ENCODE measurements at places on chromosomes 2 and 18.

GRCh38 chr18:23824240-23824639, 135.0 kb downstream of the LAMA3 start:
- peak; percentile 33 for DNase-seq

- peak; percentile 83 for DNase-seq
Observed at GRCh38 chr2:30208453-30208852, 22.9 kb upstream of the LBH start.

DNA sequence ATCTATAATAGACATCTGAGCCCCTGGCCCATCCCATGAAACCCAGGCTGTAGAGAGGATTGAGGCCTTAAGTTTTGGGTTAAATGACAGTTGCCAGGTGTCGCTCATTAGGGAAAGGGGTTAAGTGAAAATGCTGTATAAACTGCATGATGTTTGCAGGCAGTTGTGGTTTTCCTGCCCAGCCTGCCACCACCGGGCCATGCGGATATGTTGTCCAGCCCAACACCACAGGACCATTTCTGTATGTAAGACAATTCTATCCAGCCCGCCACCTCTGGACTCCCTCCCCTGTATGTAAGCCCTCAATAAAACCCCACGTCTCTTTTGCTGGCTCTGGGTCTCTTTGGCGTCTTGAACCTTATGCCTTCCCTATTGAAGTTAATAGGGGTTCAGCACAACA, 110.7 kb downstream of the XRCC5 start:
- no peak for DNase-seq

- no peak for DNase-seq
Observed at GRCh38 chr18:79866889-79867574, 69.3 kb downstream of the KCNG2 start.

DNA sequence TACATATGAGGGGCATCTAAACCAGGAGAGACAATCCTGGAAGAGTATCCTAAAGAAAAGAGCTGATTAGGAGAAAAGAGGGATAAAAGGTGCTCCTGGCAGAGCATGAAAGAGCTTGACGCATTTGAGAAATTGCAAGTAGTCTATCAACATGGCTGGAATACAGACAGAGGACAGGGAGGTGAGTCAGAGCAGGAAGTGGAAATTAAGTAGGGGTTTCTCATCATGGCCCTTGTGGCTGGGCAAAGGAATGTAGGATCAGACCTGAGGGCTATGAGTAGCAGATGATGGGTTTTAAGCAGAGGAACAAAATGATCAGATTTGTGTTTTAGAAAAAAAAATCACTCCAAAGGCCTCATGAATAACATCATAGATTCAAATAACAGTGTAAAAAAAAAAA, 49.2 kb upstream of the UGP2 start:
- DNase-seq = peak; percentile 93

DNA sequence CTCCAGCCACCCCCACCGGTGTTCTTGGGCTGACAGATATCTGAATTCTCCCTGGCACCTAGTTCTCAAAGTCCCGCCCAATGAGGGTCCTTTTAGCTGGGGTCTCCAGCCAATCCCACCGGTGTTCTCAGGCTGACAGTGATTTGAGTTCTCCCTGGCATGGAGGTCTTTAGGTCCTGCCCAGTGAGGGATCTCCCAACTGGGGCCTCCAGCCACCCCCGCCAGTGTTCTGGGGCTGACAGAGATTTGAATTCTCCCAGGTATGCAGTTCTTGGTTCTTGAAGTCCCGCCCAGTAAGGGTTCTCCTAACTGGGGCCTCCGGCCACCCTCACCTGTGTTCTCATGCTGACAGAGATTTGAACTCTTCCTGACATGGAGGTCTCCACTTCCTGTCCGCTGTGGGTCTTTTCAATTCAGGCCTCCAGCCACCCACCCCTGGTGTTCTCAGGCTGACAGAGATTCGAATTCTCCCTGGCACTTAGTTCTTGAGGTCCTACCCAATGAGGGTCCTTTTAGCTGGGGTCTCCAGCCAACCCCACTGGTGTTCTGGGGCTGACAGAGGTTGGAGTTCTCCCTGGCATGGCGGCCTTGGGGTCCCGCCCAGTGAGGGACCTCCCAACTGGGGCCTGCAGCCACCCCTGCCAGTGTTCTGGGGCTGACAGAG, 154.6 kb downstream of the ANKRD36 start:
- no peak for DNase-seq

DNA sequence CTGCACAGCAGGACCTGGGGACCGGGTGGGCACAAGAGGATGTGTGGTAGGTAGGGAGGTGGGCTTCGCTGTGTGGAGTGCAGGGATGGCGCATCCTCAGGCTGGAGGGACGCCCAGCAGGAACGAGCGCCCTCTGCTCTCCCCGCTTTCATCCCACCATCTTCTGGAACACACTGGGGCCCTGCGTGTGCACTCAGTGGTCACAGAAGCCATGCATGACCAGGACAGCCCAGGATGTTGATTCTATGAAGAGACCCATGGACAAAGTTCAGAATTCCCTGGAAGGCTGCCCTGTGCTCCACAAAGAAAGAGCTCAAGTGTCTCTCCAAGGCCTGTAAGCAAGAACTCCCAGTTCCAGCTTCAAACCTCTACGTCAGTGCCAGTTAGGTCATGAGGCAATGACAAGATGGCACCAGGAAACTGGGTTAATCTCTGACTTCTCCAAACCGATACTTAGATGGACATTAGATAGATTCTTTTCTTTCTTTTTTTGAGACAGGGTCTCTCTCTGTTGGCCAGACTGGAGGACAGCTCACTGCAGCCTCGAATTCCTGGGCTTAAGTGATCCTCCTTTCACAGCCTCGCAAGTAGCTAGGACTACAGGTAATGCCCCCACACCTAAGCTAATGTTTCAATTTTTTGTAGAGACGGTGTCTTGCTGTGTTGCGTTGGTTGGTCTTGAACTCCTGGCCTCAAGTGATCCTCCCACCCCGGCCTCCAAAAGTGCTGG, 3.4 kb downstream of the SLC66A2 start:
- DNase-seq = no peak

GRCh38 chr18:48490641-48491293, 48.1 kb upstream of the CTIF start:
- peak; percentile 71 for DNase-seq

DNA sequence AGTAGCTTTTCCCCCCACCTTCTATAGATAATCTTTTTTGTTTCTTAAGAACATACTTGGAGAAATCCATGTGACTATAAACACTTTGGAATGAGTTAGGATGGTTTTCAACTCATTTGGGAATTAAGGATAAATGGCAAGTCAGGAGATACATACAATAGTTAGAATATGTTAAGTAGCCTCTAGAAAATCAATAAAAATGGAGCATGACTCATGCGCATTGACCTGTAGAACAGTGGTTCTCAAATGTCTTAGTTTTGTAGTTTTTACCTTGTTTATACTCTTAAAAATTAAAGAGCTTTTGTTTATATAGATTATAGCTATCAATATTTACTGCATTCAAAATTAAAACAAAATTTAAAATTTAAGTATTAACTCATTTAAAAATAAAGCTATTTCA, 24.7 kb downstream of the NUP35 start:
- peak; percentile 3 for DNase-seq

GRCh38 chr18:5052491-5052890, 144.6 kb downstream of the AKAIN1 start:
- no peak for DNase-seq

- peak; percentile 44 for DNase-seq
Observed at GRCh38 chr2:118530976-118531375, 316.5 kb downstream of the EN1 start.

GRCh38 chr2:17757321-17757720, 3.4 kb downstream of the GEN1 start:
- peak; percentile 66 for DNase-seq

GRCh38 chr18:13577781-13578180, 148.6 kb downstream of the FAM210A start:
- DNase-seq = no peak

DNA sequence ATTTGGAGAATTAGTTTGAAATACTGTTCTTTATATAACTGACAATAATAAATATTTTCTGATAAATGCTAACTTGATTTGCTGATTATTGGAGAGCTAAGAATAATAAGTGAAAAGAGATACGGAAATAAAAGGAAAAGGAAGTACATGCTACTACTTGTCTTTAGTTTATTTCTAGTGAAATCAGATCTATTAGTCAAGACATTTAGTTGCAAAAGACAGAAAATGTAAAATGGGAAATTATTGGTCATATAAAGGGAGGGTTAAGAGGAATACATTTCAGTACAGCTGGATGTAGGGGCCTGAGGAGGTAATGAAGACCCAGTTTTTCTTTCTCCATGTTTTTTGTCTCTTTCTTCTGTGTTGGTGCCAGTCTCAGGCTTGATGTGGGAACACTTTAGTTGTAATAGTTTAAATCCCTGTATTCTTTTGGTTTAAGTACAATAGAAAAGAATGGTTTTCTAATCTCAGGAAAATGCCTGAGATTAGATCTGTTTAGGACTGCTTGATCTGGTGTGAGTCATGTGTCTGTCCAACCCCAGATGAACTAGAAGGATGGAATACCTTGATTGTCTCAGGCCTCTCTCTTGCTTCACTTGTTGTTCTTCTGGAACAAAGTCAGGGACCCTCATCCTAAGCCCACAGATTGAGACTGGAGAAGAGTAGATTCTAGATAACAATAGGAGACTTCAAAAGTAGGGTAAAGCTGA, 58.0 kb downstream of the PLCL1 start:
- no peak for DNase-seq

- DNase-seq = no peak
Observed at GRCh38 chr18:29512203-29512602, 1335.3 kb upstream of the CDH2 start.

- no peak for DNase-seq
Observed at GRCh38 chr2:240725671-240726070, 34.0 kb downstream of the AQP12A start.

GRCh38 chr2:231360401-231360800, 35.1 kb upstream of the B3GNT7 start:
- DNase-seq = no peak

DNA sequence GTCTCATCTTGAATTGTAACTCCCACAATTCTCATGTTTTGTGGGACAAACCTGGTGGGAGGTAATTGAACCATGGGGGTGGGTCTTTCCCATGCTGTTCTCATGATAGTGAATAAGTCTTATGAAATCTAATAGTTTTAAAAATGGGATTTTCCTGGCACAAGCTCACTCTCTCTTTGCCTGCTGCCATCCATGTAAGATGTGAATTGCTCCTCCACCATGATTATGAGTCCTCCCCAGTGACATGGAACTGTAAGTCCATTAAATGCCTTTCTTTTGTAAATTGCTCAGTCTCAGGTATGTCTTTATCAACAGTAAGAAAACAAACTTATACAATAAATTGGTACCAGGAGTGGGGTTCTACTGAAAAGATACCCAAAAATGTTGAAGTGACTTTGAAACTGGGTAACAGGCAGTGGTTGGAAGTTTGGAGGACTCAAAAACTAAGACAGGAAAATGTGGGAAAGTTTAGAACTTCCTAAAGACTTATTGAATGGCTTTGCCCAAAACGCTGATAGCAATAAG, 601.4 kb downstream of the ZEB2 start:
- no peak for DNase-seq

- DNase-seq = no peak
Observed at GRCh38 chr2:227606476-227606875, 7.8 kb downstream of the SCYGR2 start.

DNA sequence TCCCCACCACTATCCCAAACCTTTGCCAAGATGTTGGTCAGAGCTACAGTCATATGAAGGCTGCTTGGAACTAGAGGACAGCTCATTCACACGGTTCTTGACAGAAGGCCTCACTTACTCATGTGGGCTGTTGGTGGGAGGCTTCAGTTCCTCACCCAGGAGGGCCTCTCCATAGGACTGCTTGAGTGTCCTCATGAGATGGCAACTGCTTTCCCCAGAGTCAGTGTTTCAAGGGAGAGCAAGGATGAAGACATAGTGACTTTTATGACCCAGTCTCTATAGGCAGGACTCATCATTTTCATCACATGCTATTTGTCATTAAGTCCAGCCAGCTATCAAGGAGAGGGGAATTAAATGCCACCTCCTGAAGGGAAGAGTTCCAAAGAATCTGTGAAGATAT, 33.4 kb upstream of the OLA1 start:
- no peak for DNase-seq

DNA sequence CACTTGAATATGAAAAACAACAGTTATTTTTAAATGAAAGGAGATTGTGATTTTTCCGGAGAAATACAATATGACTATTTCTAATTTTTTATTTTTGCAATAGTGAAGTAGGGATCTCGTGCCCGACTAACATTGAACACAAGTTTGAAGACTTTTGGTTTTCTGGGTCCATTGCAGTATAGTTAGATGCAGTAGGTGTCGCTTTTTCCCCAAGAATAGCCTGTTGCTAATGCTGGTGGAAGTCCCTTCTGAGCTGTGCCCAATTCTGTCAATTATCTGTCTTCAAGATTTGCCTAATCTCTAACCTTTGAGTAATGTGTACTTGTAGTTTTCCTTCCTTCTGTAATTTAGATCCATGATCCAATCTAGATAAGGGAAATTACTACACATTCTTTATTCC, 36.5 kb downstream of the SEMA4F start:
- peak; percentile 74 for DNase-seq

DNA sequence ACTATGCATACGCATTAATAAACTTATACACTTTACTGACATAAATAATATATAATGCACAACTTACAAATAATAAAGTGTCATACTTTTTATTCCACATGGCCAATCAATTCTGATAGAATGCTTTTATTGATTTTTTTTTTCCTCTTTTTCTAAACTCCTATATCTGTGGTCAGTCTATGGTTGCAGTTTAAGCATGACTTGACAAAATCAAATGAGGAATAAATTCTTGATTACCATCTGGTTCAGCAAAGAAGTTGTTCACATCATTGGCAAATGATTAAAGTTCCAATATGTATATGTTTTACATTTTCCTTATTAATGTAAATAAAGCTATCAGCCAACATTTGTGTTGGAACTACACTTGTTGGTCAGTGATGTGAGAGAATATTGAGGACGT, 83.5 kb downstream of the EML6 start:
- no peak for DNase-seq

- DNase-seq = no peak
Observed at GRCh38 chr2:21277068-21278056, 153.6 kb downstream of the TDRD15 start.

DNA sequence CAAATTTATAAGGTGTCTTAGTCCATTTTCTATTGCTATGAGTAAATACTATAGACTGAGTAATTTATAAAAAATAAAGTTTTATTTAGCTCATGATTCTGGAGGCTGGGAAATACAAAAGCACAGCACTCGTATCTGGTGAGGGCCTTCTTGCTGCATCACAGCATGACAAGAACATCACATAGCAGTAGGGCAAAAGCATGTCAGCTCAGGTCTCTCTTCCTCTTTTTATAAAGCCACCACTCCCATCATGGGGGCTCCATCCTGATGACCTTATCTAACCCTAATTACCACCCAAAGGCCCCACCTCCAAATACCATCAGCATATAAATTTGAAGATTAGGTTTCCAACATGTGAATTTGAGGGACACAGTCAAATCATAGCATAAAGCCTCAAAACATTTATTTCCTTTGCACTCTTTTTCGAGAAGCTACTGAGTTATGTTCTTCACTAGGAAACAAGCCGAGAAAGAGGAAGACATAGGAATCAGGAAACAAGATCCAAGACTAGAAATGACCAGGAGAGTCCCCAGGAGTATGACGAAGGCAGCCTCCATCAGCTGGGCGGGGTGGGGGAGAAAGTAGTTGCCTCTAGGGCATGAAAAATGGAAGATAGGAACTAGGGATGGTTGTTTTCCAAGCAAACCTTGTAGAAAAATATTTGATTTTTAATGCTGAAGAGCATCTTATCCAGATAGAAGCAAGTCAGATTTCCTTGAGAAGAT, 24.1 kb upstream of the NABP1 start:
- DNase-seq = no peak

GRCh38 chr2:187549193-187549592, 5.0 kb downstream of the TFPI start:
- DNase-seq = no peak
